Glutamatergic neuron (in vitro differentiated cells): ENCODE measurements at places on chromosomes 4 and X. TPM values are rescaled to one million over a fixed set of nuclear protein-coding genes. Genes with fewer than 3 reads are reported as not detected.
A peak's percentile ranks its signal among the peaks of the same experiment; 100 is the strongest.

DNA sequence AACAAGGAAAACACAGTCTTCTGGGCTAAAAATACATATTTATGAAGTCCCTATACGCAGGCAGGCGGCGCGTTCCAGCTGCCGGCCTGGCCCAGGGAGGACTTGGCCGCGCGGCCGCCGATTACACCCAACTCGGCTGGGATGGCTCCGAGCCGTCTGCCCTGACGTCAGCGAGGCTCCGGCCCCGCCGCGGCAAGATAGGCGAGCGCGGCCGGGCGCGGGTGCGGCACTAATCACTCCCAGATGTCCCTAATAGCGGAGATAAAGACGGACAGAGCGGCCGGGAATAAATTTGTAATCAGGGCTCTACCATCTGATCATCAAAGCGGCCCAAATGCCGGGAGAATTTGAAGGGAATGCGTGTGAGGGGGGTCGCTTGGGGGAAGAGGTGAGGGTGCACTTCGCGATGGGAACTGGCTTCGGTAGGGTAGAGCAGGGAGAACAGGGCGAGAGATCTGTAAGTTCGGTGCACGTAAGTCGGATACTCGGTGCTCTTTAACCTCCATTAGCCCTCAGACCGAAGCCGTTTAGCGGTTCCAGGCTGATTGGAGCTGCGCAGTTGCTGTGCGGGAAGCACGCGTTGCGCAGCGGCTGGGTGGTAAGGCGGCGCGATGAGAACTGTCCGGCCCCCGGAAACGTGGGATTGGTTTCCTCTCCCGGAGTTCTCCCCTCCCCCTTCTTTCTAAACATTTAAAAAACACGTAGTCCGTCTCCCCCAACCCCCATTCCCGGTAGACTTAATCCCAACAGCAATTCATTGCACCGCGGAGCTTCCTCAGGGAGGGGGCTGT, 7.7 kb downstream of the HAND2 start:
- DNase-seq = peak; percentile 83

DNA sequence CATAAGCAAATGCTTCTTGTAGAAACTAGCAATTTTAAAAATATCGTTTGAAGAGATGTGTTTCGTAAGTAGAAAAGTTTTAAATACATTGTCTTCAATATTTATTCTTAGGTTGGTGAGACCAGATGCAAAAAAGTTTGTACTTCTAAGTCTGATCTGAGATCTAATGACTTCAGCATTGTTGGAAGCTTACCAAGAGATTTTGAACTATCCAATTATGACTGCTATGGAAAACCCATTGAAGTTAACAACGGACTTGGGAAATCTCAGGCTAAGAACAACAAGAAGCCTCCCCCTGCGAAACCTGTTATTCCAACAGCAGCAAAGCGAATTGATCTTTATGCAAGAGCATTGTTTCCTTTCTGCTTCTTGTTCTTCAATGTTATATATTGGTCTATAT, 50.2 kb upstream of the GRIA2 start:
- DNase-seq = no peak

DNA sequence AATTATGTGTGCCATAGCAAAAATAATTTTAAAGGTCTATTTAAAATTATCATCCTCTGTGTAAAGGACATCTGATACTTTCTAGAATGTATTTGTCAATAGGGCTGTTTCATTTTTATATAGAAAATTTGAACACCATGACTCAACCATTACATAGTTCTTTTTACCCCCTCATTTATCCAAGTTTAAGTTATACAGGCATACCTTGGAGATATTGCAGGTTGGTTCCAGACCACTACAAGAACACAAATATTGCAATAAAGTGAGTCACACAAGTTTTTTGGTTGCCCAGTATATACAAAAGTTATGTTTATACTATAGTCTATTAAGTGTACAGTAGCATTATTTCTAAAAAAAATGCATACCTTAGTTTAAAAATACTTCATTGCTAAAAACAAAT, 130.4 kb downstream of the MSL3 start:
- DNase-seq = no peak

DNA sequence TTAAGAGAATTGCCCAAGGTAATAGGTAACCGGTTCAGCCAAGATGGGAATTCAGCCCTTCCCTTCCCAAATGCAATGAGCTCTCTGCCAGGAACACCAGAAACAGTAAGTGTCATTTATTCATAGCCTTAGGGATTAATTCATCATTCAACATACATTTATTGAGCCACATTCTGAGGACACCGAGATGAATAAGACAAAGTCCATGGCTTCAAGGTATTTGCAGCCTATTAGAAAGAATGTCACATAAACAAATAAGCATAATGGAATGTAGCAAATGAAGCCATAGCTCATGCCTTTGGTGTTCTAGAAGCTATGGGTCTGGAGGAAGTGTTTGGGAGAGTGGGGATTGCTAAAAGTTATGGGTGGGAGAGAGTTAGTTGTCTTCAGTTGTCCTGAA, 6.3 kb upstream of the TAB3 start:
- no peak for DNase-seq

DNA sequence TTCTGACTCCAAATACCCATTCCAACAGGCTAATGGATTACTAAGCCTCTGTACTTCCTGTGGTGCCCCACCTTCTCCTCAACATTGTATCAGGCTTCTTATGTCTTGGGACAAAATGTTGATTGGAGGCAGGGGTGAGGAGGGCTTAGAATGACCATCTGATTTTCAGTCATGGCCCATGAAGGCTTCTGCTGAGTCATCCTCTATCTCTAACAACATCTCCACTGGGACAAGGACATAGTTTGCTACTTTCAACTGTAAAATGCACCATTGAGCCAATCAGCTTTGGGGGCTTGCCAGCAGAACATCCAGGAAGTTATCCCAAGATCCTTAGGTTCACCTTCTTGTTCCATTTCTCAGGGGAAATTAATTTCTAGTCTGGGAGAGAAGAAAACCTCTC, 29.5 kb downstream of the MAGEB17 start:
- DNase-seq = no peak

DNA sequence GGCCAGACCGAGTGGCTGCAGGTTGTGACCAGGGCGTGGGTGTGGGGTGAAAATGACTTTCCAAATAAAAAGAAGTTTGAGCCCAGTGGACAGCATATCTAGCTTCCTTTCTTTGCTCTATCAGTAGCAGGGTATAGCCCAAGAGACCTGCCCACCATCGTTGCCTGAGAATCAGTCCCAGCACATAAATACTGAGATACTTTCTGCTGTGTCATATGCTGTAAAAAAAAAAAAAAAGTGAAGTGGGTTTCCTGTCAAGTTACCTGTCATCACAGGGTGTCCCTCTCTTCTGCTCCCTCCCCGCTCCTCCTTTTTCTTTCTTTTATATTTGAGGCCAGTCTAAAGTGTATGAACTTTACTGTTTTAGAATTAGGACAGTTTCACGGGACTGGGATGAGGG, 330.3 kb upstream of the BOD1L1 start:
- DNase-seq = no peak

- no peak for DNase-seq
Observed at GRCh38 chr4:163137581-163137980, 29.1 kb downstream of the NAF1 start.

DNA sequence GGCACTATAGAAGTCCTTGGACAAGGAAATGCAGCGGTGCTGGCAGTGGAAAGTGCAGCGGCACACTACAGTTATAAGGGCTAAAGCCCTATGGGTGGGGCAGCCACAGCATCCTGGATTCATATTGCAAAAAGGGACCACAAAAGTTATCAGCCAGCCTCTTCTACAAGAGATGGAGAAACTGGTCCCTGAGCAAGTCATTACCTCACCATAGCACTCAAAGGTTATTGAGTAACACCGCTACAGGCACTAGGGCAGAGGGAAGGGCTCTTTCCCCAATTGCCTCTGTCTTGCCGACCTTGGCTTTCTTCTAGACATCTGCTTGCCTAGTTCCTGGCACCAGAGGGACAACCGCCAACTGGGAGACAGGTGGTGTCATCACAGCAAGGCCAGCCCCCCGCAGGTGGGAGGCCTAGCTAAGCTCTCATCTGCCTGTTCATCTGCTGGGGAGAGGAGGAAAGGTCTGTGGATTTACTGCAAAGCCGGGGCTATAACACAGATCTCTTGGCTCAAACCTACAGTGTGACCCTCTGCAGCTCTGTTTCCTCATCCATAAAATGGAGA, 600.0 kb downstream of the BCOR start:
- no peak for DNase-seq

- DNase-seq = no peak
Observed at GRCh38 chr4:129377131-129377845, 281.3 kb downstream of the C4orf33 start.

- DNase-seq = no peak
Observed at GRCh38 chr4:186307916-186308315, 41.9 kb downstream of the F11 start.

GRCh38 chr4:10015140-10015753, 6.0 kb downstream of the SLC2A9 start:
- peak; percentile 51 for DNase-seq

- no peak for DNase-seq
Observed at GRCh38 chr4:119314356-119314755, 7.6 kb downstream of the FABP2 start.

- DNase-seq = no peak
Observed at GRCh38 chrX:133637765-133638164, 222.5 kb upstream of the GPC4 start.

- no peak for DNase-seq
Observed at GRCh38 chr4:13830449-13830848, 202.9 kb upstream of the BOD1L1 start.

GRCh38 chr4:168522829-168523489, 26.1 kb downstream of the PALLD start:
- no peak for DNase-seq

- no peak for DNase-seq
Observed at GRCh38 chr4:26685250-26685649, 101.4 kb downstream of the TBC1D19 start.

DNA sequence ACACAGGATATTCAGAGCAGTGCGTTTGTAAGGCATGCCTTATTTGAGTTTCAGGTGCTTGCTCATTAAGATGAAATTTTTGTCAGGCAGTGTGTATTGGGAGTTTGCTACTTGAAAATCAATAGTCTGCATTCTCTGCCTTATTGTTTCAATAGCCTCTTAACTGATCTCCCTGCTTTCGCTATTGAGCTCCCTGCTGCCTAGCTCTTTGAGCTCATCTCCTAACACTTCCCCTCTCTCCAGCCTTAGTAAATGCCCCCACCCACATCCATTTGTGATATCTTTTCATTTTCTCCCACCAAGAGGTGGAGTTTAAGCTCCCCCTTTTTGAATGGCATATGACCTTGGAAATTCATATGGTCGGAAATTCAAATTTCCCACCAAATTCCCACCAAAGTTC, 256.6 kb downstream of the IL1RAPL1 start:
- no peak for DNase-seq

- DNase-seq = no peak
Observed at GRCh38 chr4:104989371-104989770, 157.3 kb upstream of the TET2 start.

DNA sequence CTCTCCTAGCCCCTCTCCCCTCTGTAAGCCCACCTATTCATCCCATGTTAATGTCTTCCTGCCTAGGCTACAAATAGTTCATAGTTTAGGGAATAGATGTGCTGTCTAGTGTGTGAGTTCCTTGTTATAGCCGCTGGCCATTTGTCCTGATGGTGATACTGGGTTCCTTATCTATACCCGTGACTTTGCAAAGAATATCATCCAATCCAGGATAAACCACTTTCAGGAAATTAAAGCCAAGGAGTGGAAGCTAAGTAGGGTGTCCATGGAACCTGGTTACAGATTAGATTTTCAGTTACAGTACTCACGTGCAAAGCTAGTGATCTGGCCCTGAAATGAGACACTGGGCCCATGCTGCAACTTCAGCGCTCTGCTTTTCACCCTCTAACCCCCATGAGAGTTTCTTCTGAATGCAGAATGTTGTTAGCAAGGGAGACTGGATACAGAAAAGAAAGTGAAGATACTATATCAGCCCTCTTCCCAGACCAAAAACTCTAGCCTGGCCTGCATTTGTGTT, 111.4 kb downstream of the TMEM164 start:
- no peak for DNase-seq

GRCh38 chrX:46627711-46628419, 54.3 kb downstream of the CHST7 start:
- DNase-seq = no peak

GRCh38 chrX:39205467-39205866, 404.2 kb downstream of the MID1IP1 start:
- DNase-seq = no peak

CXCL11 gene
- not detected for total RNA-seq

TASL gene
- total RNA-seq = not detected

RENBP gene
- 16.1 TPM for total RNA-seq

NAP1L3 gene
- 16.9 TPM for total RNA-seq

MAGIX gene
- total RNA-seq = 2.7 TPM

AKAP4 gene
- not detected for total RNA-seq

CFAP99 gene
- total RNA-seq = not detected
